ENCODE measurements at places on chromosomes 5 and 9. TPM values are rescaled to one million over a fixed set of nuclear protein-coding genes. Genes with fewer than 3 reads are reported as not detected.

The F12 gene
- total RNA-seq = 2.7 TPM

The ESM1 gene
- total RNA-seq = 0.49 TPM

The SOX30 gene
- total RNA-seq = not detected

The NPR3 gene
- total RNA-seq = 15.2 TPM

The PCDHAC1 gene
- 28.3 TPM for total RNA-seq

The PCA3 gene
- 0.49 TPM for total RNA-seq

The INIP gene
- 20.4 TPM for total RNA-seq

The GRM6 gene
- under 0.01 TPM for total RNA-seq

The OR1L6 gene
- not detected for total RNA-seq

The LMAN2 gene
- total RNA-seq = 85.3 TPM

The IFNA13 gene
- not detected for total RNA-seq

The PLGRKT gene
- 16.5 TPM for total RNA-seq

The ENTPD2 gene
- 0.25 TPM for total RNA-seq
